Renal cortex interstitium (tissue), 15 donors: ENCODE measurements at places on chromosomes 3 and 15. TPM values are rescaled to one million over a fixed set of nuclear protein-coding genes. Genes with fewer than 3 reads are reported as not detected.
A peak's percentile ranks its signal among the peaks of the same experiment; 100 is the strongest.

PPP2R3A gene
- polyA plus RNA-seq: 24.6 TPM

CAPN3 gene
- polyA plus RNA-seq: 29.7 TPM

LRRIQ4 gene
- polyA plus RNA-seq: 0.14 TPM

FBXL2 gene
- 35.2 TPM for polyA plus RNA-seq

ASB14 gene
- polyA plus RNA-seq: 0.68 TPM

MESP2 gene
- polyA plus RNA-seq: 0.44 TPM

GOLGA8H gene
- polyA plus RNA-seq: 1.0 TPM

PRR20G gene
- not detected for polyA plus RNA-seq

BFSP2 gene
- polyA plus RNA-seq: not detected

CNOT10 gene
- 54.9 TPM for polyA plus RNA-seq

C3orf70 gene
- 9.1 TPM for polyA plus RNA-seq

GRCh38 chr15:68326711-68327354 is 49.3 kb downstream of the FEM1B start:
- DNase-seq: no peak

- no peak for DNase-seq
Observed at GRCh38 chr3:138440121-138440521, 5.7 kb downstream of the ESYT3 start.

GRCh38 chr3:55888282-55888885 is 401.3 kb upstream of the WNT5A start:
- no peak for DNase-seq

DNA sequence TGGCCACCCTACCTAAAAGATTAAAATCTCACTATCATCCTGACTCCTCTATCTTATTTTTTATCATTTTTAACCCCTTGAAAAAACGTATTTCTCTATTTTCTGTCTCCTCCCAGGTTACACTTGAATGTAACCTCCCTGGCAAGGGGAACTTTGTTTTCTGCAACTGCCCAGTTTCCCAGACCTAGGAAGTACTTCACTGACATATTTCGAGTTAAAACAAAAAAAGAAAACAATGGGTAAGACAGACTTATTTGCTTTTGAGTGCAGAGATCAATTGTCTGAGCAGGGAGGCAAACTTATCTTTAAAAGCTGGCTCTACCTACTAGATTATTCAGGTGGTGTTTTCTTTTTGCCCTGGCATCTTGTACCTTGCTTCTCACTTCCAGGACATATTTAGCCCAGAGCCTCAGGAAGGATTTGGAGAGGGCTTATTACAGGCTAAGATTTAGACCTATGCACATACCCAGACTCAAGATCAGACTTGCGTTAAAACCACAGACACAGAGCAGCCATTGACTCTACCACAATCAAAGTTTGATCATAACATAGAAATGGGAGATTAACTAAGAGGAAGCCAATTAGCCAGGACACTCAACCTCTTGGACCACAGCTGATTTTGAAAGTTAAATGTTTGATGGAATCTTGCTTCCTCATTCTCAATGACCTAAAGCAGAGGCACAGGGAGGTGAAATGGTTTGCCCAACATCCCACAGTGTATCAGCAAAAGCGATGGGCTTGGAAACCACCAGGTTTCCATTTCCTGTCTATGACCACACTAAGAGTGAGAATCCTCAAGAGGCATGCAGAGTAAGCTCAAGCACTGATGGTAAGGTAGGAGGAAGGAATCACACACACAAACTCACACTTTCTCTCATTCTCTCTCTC is 169.5 kb upstream of the THBS1 start:
- no peak for DNase-seq

GRCh38 chr15:96599268-96599667 is 268.8 kb downstream of the NR2F2 start:
- DNase-seq: no peak

DNA sequence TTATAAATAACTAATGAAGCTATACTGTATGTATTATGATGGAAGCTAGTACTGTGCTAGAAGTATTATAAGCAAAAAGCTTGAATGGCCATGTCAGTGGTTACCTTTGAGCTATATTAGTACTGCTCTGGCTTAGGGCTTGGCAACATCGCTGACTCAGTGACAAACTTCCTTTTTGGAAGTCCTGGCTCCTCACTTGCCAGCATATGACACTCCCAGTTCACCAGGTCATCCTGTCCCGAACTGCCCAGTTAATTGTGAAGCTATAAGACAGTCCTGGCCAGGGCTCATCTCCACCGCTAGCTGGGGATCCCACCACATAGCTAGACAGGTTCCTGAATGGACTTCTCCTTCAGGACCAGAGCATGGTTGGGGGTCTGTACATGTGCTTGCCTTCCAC is 31.9 kb downstream of the RAB8B start:
- no peak for DNase-seq

GRCh38 chr15:70354346-70354905 is 256.7 kb upstream of the TLE3 start:
- DNase-seq: no peak

- DNase-seq: no peak
Observed at GRCh38 chr3:188568736-188569135, 414.8 kb downstream of the LPP start.

- DNase-seq: no peak
Observed at GRCh38 chr15:92650256-92650655, 5.3 kb downstream of the FAM174B start.

GRCh38 chr15:83164111-83164770 is 43.4 kb downstream of the HDGFL3 start:
- no peak for DNase-seq

DNA sequence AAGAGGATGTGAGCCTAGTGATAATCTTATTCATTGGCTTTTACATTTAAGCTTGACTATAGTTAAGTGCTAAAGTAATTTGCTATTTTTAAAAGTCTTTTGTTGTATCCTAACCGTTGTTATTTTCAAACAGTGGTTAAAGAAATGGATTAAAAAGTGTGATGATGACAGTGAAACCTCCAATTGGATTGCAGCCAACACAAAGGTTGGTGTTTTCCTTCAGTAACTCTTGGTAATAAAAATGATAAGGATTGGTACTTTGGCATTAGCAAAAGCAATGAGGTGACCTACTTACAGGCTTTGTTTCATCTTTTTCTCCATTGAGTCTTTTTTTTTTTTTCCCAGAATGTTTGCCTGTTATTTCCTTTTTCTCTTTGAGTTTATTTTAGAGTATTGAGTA is 87.5 kb upstream of the GOLGA6B start:
- DNase-seq: no peak

- no peak for DNase-seq
Observed at GRCh38 chr15:31230630-31231485, 95.8 kb upstream of the KLF13 start.

DNA sequence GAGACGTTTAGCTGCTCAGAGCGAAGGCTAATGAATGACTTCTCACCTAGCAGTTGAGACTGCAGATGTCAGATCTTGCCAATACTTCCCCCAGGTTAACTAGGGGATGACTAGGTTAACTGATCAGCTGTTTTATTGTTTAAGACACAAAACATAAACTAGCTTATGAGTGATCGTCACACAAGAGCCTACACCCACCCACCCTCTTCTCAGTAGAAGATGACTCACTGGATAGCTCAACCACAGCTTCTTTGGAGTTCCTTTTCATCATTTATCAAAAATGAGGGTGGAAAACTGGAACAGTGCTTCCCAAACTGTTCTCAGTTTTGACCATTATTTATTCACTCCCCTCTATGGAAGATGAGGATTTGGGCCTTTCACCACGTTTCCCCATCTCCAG is 25.2 kb downstream of the GASK1A start:
- DNase-seq: no peak

GRCh38 chr15:93111451-93111850 is 22.4 kb upstream of the RGMA start:
- DNase-seq: no peak

DNA sequence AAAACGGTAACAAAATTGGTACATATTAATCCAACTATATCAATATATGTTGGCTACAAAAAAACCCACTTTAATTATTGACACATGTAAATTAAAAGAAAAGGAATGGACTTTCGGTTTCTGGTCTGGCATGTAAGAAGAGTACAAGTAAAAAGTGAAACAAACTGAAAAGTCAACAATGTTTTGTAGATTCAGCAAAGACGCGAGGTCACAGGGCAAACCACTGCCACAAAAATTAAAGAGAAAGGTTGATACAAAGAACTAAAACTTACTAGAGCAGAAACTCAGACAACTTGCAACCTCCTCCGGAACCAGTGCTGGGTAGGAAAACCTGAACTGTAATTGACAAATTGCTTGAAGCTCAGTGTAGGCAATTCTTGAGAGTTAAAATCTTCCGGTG is 110.6 kb upstream of the ARPP21 start:
- DNase-seq: peak; percentile 8

- DNase-seq: no peak
Observed at GRCh38 chr15:71302861-71303410, 187.7 kb downstream of the THSD4 start.

GRCh38 chr15:98067339-98067738 is 106.8 kb downstream of the ARRDC4 start:
- no peak for DNase-seq

DNA sequence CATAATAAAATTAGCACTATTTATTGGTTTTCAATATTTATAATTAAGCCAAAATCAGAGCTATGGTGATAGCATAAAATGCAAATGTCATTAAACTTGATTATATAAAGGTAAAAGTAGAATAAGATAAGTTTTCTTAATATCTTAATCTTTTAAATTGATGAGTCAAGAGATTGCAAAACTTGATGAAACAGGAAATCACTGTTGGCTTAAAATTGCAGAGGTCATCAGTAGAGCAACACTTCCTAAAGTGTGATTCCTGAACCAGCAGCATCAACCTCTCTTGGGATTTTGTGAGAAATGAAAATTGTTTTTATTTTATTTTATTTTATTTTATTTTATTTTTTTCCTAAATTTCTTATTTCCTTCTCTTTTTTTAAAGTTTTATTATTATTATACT is 226.4 kb upstream of the CTDSPL start:
- no peak for DNase-seq

DNA sequence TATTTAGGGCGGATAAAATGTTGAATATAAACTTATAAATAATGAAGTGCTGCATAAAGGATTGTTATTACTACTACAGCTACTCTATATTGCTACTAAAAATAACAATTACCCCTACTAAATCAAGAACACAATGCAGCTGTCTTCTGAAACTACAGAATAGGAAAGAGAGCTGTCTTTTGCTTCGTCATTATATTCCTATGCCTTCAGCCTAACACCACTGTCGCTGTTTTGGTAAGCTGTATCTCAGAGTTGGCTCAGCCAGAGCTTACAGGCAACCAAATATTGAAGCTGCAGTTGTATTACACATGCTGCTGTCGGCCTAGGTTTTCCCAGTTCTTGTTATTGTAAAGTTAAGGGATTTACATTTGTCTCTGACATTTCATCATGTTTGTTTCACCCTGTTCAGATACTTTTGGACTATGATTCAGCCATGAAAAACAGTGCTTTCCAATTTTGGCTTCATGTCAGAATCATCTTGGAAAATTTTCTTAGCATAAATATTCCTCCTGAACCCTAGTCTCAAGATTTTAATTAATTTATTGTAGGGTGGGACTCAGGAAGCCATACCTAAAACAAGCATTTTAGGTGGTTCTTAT is 31.3 kb upstream of the LPP start:
- no peak for DNase-seq

DNA sequence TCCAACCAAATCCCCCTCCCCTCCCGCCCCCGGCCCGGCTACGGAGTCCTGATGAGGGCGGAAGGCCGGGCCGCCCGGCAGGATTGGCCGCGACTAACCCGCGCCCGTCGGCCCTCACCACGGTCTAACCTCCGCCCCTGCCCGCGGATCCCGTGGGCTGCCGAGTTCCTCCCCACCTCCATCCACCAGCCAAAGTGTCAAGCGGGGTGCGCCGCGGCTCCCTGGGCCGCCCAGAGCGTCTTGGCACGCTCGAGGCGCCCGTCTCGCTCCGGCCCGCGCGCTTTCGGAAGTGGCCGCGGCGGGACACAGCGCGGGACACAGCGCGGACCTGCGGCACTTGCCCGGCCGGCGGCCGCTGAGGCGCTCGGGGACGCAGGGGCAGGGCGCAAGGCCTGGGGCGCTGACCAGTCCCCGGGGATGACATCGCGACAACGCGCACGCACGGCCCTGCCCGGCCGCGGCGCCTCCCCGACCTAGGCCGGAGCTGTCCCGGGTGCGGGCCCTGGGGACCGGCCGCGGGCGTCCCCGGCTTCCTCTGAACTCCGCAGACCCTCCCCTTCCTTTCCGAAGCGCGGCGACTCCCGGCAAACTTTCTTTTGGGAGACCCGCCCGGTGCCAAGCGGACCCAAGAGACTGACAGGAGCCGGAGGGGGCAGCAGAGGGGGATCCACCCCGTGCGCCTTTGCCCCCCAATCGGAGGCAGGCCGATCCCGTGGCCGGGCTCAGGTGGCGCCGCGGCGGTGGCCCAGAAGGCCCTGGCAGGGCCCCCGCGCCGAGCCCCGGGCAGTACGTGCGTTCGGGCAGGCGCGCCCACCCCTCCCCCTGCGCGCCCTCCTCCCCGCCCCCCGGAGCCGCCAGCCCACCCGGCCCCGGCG is 112.8 kb upstream of the ICE2 start:
- DNase-seq: no peak

- DNase-seq: no peak
Observed at GRCh38 chr3:54045061-54045815, 77.1 kb upstream of the CACNA2D3 start.

DNA sequence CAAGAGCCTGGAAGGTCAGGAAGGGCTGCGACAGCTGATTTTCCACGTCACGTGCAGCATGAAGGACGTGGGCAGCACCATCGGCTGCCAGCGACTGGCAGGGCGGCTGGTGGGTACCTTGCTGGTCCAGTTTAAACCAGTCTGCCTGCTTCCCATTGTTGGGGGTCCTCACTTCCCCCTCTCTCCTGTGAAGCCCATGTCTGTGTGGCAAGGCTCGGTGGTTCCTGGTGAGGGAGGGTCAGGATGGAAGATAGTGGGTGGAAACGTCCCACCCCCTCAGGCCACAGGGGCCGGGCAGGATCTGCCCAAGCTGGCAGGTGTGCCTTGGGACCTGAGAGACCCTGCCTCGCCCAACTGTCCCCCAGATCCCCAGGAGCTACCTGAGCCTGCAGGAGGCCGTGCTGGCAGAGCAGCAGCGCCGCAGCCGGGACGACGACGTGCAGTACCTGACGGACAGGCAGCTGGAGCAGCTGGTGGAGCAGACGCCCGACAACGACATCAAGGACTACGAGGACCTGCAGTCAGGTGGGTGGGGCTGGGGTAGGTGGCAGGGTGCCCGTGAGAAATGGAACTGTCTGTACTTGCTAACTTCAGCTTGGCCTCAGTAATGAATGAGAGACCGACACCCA is 108.2 kb downstream of the LRRK1 start:
- DNase-seq: no peak

- no peak for DNase-seq
Observed at GRCh38 chr3:140007081-140007480, 72.1 kb downstream of the CLSTN2 start.

- no peak for DNase-seq
Observed at GRCh38 chr3:120438665-120439370, 12.0 kb downstream of the FSTL1 start.
